ENCODE measurements at places on chromosomes 7 and 10.

DNA sequence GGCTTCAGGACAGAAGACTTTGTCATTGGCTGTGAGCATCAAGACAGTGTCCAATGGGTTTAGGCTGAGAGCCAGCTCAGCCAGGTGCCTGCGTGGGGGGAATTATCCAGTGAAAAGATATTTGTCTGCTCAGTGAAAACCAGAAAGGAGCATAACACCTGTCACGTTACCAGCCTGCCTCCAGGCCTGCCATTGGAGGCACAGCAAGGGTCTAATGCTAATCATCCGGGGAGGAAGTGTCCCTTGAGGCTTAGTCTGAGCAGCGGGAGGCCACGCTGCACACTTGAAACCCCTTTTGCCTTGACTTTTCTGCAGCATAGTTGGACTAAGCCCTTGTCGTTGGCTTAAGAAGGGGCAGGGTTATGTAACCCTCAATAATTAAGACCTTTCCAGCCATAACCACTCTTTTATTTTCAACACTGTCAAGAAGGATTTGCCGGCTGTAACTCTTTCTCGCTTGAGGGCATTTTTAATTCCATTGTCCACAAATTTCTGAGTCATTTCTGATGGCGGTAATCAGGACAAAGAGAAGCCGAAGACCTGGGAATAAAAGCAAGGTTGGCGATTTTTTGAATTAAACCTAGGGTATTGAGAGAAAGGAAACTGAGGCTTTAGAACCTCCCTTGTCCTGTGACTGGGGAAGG is 639.6 kb upstream of the FOXK1 start:
- no peak for DNase-seq

- DNase-seq: no peak
Measured at GRCh38 chr7:46201961-46202360, 280.9 kb upstream of the IGFBP3 start.

- DNase-seq: no peak
Measured at GRCh38 chr10:117746541-117747448, 204.2 kb downstream of the EMX2 start.

DNA sequence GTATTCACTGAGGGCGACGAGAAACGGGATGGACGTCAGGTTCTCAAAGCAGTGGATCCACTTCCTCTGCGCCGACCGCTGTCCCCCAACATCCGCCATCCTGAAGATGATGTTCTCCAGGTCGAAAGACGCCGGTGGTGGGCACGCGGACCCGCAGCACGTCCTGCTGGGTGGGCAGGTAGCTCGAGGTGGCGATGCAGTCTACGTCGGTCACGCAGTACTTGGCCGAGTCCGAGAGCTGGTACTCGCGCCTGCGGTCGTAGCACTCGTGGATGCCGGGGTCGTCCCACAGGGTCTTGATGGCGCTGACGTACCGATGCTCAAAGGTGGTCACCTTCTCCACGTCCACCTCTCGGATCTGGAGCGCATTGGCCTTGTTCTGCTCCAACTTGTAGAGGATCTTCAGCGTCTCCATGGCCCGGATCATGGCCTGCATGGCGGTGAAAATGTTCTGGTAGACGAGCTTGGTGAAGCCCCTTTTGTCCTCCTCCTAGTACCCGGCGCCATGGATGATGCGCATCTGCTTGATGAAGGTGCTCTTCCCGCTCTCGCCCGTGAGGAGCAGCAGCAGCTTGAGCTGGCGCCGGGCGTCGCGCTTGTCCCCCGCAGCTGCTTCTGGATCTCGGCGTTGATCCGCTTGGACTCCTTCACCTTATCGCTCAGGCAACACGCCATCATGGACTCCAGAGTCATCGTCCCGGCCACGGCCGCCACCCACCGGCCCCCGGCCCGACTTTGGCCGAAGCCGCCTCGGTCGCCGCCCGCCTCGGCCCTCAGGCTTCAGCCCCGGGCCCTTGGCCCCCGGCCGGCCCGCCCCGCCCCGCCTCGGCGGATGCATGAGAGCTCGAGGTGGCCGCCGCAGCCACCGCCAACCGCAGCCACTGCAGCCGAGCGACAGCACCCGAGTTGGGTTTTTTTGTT is 122.9 kb upstream of the KCTD7 start:
- no peak for DNase-seq

GRCh38 chr7:139490130-139490529 is 6.7 kb upstream of the KLRG2 start:
- no peak for DNase-seq

DNA sequence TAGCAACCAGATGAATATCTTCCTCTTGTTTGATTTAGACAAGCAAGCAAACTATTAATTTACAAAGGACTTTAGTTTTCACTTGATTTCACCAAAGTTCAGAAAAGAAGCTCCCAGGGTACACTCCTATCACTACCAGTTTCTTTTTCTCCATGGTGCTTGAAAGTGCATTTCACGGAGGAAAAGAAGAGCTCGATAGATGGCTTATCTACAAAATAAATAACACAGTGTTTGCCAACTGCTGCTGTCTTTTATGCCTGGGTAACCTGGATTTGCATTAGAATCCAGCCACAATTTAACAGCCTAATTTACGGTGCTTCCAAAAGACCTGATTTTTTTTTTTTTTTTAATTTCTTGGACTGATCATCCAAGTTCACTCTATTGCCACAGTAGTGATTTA is 275.7 kb downstream of the GPR37 start:
- DNase-seq: no peak

DNA sequence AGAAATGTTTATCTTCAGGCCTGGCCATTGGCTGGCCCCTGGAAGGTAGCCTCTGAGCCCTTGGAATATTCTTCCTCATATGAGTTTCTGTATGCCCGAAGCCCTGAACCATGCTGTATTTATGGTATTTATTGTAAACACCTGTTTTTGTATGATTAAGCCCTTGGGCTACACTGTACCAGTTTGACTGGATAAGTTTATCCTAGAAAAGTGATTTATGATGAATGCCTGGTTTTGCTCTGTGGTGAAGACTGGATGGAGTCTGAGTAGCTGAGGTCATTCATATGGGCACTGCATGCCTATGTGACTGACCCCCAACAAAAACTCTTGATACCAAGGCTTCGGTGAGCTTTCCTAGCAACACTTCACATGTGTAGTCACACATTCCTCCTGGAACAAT is 66.7 kb downstream of the CASD1 start:
- DNase-seq: no peak

GRCh38 chr10:93775356-93775755 is 17.6 kb downstream of the LGI1 start:
- DNase-seq: no peak

- DNase-seq: no peak
Measured at GRCh38 chr7:50730446-50731400, 52.0 kb downstream of the GRB10 start.

- no peak for DNase-seq
Measured at GRCh38 chr10:21954690-21955089, 48.8 kb downstream of the DNAJC1 start.

GRCh38 chr7:28293527-28293835 is 112.9 kb upstream of the JAZF1 start:
- DNase-seq: no peak

DNA sequence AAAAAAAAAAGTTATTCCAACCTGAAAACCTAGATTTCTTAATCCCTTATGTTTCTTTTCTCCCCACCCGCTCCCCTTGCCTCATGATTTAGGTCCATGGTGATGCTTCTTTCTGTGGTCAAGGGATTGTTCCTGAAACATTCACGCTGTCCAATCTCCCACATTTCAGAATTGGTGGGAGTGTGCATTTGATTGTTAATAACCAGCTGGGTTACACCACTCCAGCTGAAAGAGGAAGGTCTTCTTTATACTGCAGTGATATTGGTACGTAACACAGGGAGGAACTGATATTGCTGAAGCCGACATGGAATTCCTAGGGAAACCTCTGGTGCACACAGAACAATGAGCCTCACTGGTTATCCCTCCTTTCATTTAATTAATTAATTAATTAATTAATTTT is 22.7 kb downstream of the DHTKD1 start:
- DNase-seq: no peak

- no peak for DNase-seq
Measured at GRCh38 chr7:43491123-43491522, 91.8 kb upstream of the STK17A start.

DNA sequence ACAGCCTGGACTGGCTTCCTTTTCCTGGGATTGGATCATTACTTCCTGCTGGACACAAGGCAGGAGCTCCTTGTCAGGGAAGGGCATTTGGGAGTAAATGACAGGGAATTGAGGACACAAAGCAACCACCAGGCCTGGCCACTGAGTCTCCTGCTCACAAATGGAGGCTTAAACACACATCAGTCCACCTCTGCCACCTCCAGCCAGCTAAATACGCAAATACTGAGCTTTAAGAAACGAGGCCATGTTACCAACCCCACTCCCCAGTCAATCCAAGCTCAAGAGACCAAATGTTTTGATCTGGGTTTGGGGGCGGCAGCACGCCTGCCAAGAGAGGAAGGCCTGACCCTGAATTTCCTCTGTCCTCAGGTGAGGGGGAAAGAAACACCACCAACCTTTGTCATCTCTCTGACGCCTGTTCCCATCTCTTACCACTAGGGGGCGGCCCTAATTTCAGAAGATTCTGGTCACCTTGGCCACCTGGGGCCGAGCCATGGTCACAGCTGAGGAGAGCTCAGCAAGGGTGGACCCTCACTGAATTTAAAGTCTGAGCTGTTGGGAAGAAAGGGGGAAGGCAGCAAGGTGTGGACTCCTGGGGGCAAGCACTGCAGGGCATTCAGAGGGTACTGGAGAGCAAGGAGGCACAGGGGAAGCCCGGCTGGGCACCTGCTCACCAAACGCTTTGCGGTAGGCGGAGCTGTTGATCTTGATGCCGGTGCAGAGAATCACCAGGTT is 16.5 kb downstream of the AIFM2 start:
- DNase-seq: no peak

DNA sequence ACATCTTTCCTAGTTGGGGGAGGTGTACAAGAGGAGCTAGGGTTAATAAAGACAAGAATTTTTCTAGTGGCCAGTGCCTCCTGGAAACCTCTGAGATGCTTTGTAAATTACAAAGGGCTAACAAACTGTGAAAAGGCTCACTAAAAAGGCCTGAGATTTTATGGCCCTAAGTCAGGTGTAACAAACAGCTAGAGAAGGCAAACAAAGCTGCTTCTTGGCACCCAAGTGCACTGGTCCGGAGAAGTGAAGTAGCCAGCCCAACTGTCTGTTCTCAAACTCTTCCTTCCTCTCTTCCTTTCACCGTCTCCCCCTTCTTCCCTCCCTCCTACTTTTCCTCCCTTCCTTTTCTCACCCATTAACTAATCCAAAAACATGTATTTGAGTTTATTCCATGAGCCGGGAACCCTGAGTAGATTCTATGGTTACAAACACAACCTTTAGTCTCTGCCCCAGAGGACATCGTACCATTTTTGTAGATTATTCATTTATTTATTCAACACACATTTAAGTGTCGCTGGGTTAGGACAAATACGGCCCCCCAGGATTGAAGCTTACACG is 143.4 kb upstream of the PCGF5 start:
- no peak for DNase-seq

DNA sequence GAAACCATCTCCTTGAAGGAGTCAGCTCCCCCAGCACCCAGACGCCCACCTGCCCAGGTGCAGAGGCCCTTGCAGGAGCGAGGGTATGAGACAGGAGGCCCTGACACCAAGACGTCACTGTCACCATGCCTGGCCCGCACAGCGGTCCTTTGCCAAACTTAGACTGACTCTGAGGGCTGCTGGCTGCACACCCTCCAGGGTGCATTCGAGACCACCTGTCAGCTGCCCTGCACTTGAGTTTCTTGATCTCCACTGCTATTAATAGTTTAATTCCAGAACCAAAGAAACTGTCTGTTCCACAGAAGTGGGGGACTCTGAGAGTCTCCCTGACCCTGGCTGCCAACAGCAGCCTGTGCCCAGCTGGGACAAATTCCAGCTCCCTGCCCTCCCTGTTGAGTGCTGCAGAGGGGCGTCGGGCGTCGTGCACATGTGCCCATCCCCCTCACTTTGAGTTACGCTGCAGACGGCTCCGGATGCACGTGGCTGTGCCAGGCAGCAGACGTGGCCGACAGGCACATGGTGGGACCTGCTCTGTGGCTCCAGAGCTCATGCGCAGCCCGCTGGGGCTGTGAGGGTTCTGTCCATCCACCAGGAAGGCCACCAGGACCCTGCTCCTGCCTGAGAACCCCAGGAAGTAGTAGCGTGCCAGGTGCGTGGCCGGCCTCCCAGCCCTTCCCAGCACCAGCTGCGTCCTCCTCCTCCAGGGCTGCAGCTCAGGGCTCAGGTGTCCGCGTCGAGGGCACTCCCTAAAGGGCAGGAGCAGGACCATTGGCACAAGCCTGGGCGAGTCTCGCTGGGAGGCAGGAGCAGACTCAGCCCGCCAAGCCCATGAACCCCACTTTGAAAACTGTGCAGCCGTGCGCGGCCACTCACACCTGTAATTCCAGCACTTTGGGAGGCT is 24.8 kb downstream of the ELFN1 start:
- DNase-seq: no peak

DNA sequence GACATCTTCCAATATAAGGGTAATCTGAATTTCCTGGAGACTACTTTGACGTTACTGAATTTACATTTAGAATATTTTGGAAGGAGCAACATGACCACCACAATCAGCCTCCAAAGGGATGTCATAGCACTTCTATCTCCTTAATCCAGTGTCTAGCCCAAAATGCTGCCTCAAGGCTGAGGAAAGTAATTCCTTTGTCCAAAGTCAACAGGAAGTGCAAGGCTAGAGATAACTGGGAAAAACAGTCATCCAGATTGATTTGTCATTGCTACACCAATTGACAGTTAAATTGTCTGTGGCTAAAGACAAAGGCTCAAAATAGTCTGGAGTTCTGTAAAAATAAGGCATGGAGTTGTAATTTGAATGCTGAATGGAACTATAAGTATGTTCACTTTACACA is 3.9 kb upstream of the TFPI2 start:
- DNase-seq: no peak

GRCh38 chr7:108010377-108010776 is 7.4 kb upstream of the LAMB1 start:
- DNase-seq: no peak

GRCh38 chr10:1316809-1317143 is 260.6 kb downstream of the WDR37 start:
- DNase-seq: no peak

- DNase-seq: no peak
Measured at GRCh38 chr7:158108646-158109293, 478.9 kb downstream of the PTPRN2 start.

GRCh38 chr10:35306852-35307251 is 29.5 kb upstream of the CCNY start:
- no peak for DNase-seq

DNA sequence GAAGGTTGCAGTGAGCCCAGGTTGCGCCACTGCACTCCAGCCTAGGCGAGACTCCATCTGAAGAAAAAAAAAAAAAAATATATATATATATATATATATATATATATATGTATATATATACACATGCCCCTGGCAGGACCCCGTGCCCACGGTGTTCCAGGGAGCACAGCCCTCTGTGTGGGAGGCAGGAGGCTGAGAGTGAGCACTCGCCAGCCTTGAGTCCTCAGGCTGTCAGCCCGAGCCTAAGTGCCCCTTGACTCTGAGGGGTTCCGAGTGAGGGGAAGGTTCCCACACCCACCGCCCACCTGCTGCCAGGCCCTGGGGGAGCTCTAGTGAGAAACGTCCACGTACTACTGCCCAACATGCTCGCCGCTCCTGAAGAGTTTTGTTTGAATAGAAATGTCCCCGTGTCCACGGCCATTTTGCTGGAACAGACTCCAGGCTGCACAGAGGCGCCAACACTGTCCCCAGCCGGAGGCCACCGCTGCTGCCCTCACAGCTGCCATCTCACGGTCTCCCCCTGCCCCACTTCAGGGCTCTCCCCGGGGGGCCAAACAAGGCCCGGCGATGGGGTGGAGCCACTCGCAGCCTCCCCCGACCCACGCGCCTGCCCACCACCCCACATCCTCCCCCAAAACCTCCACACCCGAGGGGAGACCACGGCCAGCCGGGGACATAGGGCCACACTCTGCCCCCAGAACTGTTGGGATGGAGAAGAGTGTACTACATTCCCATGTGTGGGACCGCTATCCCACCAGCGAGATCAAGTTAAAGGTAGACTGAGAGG is 62.8 kb upstream of the EBF3 start:
- no peak for DNase-seq
